ENCODE measurements at places on chromosomes 7 and 10.

- DNase-seq: no peak
Observed at GRCh38 chr10:62188021-62188616, 80.5 kb downstream of the RTKN2 start.

DNA sequence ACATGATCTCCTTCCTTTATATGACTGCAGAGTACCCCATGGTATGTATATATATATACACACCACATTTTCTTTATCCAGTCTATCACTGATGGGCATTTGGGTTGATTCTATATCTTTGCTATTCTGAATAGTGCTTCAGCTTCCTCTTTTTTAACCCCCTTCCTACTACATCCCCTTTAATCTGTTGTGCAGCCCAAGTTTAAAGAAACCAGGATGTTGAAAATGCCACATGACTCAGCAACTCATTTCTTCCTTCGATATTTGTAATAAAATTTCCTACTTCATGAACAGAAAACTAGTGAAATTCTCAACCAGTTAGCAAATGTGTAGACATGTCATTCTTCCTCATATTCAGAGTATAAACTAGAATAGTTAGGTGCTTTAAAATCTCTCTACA lies 1245.7 kb upstream of the SORCS1 start:
- no peak for DNase-seq

DNA sequence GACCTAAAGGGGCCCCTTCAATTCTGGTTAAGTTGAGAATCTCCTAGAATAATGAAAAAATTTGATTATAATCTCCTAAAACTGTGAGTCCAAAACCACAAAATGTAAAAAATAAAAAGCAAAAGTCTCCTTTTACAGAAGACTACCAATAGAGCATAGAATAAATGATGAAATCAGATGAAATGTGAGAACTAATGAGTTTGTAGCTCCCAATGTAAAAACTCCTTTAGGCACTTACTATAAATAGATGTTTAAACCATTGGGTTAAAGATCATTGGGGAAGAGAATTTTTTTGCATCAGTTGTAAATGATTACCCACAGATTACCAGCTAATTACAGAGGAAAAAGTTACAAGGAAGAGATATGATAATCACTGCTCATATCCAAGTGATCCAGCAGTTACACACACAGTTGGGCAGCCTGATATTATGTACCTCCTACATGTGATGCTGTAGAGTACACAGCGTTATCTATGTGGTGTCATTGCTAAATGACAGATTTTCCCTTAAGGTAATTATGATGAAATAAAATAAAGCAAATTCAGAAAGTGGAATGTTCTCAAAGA lies 282.7 kb upstream of the SEMA3D start:
- no peak for DNase-seq

DNA sequence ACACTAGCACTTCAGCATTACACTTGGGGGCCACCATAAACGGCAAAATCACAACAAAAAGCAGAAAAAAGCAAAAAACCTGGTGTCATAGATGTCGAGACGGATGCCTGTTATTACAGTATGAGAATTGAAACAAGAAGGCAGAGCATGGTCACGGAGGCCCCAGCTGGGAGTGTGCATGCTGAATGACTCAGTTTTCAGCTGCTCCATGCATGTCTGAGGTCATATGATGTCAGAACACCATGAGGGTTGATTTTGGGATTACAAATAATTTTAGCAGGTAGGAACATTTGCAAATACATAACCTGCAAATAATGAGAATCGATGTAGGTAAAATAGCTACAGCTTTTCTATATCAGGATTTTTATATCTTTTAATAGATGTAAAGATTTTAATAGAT lies 19.1 kb downstream of the ZMYND11 start:
- DNase-seq: no peak

DNA sequence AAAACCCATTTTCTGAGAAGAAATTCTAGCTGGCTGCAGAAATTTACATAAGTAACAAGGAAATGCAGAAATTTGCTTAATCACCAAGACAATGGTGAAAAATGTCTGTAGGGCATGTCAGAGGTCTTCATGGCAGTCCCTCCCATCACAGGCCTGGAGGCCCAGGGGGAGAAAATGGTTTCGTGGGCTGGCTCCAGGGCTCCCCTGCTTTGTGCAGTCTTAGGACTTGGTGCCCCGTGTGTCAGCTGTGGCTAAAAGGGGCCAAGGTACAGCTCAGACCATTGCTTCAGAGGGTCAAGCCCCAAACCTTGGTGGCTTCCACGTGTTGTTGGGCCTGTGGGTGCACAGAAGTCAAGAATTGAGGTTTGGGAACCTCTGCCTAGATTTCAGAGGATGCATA lies 215.9 kb downstream of the GPR158 start:
- DNase-seq: no peak

DNA sequence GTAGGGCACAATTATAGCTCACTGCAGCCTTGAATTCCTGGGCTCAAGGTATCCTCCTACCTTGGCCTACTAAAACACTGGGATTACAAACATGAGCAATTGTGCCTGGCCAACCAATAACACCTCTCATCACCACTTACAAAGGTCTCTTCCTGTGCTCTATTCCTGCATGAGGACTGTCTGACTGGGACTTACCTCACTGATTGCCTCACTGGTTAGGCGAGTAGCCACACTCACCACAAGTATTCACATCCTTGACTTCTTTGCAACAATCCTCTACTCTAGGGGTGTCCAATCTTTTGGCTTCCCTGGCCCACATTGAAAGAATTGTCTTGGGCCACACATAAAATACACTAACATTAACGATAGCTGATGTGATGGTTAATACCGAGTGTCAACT lies 22.6 kb upstream of the PDIA4 start:
- DNase-seq: no peak

DNA sequence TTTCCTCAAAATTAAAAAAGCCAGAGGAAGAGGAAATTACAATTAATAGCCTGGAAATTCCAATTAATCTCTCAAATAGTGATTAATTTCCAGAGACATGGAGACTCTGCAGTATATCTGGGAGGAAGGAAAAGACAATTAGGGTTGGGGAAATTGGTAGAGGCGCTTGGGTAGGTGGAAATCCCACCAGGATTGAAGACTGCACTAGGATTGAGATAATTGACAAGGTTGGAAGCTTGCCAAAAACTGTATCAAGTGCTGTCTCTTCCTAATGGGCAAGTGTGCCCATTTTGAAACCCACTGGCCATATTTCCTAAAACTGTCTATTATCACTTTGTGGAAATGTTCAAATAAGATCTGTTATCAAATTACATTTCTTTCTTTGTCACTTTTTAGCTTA lies 21.6 kb downstream of the CHN2 start:
- no peak for DNase-seq

DNA sequence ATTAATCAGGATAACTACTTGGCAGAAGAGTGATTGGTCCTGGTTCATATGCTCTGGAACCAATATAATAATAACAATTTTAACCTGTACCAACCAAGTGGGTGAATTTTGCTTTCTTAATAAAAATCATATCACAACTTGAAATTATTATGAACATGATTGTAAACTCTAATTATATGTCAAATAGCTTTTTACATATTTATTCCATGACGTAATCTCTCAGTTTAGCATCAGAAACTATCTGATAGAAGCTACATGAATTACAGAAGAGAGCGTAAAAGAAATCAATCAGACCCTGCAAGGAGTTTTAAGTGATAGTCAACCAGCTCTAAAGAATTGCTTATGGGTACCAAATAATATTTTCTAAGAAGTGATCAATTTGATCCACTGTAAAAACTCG lies 10.1 kb downstream of the GNG11 start:
- DNase-seq: no peak

DNA sequence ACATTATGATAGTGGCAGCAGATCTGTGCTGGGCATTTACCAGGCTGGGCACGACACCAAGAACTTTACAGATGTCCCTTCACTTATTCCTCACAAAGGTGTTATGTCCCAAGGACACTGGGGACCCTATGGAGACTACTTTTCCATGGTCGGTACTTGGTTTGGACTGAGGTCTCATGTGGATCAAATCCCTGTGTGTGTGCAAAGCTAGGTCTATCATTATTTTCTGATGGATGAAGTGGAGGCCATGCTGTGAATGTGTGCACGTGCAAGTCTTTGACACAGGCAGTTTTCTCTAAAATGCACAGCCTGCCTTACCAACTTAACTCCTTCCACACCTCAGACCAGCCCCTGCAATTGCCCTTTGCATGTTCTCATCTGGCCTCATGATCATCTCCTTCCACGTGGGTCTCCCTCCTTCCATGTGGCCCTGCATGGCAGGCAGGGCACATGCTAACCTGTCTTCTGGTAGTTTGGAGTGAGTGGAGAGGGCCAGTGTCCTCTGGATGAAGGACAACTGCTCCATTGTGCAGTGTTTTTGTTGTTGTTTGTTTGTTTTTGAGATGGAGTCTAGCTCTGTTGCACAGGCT lies 16.0 kb upstream of the ZNF273 start:
- no peak for DNase-seq

- peak; percentile 46 for DNase-seq
Observed at GRCh38 chr10:21740989-21741388, 207.0 kb downstream of the MLLT10 start.

DNA sequence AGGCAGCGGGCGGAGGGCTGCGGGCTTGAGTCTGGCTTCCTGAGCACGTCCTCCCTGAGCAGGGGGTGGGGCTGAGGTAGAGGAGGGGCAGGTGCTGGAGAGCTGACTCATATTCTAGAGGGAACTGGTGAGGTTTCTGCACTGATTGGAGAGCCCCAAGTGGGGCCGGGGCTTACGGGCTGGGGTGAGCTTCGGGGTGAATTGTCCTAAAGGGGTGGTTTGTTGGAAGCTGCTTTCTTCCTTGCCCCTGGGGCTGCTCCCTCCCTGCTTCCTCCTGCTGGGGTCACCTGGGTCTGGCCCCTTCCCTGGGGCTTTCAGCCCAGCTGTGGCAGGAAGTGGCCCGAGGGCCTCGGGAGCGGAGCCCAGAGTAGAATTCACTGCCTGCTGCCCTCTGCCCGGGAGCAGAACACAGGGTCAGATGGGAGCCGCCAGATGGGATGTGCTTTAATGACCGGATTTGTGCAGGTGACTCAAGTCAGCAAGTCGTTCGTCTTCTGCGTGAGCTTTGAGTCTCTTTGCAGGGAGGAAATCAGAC lies 48.6 kb downstream of the FAM20C start:
- no peak for DNase-seq

GRCh38 chr7:158257516-158258410 lies 329.9 kb downstream of the PTPRN2 start:
- DNase-seq: no peak

DNA sequence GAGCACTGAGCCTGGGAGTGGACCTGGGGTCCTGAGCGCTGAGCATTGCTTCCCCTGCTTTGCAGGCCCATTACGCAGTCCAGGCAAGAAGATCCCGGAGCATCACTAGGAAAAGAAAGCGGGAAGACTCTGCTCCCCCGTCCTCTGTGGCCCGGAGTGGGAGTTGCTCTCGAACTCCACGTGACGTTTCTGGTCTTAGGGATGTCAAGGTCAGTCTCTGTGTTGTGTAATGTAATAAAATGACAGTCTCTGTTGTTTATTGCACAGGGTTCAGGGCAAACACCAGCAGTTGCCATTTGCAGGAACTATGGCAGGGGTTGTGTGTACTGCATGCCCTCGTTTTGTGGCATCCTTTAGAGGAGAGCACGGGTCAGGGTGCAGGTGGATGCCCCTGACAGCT lies 10.0 kb downstream of the IDI2 start:
- no peak for DNase-seq

GRCh38 chr10:102504179-102504975 lies 605 bp downstream of the SUFU start:
- DNase-seq: no peak

- no peak for DNase-seq
Observed at GRCh38 chr10:131681122-131681521, 219.7 kb upstream of the PPP2R2D start.

GRCh38 chr7:132216847-132217525 lies 359.3 kb downstream of the PLXNA4 start:
- DNase-seq: no peak

DNA sequence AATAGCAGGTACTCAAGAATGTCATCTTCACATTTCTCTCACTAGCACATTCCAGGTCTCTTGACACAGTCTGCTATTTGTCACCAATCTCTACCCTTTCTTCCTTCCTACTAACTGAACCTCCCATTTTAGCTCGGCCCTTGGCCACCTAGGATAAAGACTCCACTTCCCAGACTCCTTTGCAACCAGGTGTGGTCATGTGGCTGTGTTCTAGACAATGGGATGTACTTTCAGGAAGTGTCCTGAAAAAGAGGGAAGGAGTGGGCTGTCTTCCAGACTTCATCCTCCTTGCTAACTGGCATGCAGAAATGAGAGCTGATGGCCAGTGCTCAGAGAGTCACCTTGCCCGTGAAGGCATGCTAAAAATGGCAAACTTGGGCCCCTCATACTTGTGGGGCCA lies 139.2 kb downstream of the AMPH start:
- no peak for DNase-seq

DNA sequence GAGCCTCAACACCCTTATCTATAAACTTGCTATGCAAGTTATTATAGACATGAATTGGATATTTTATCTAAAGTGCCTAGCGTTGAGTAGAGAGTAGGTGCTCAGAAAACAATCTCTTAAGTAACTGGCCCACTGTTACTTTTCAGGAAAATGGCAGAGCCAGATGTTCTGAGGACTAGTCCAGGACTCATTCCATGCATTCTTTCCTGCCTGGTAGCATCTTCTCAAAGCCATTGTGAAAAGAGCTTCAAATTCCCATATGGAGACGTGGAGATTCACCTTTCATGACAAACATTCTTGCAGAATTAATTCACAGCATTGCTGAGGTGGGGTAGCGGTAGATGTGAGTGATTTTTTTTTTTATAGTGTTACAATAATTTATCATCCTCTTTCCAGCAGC lies 35.9 kb upstream of the ITPRID1 start:
- no peak for DNase-seq

- DNase-seq: no peak
Observed at GRCh38 chr10:29254123-29255046, 34.5 kb upstream of the LYZL1 start.

Measured in T-cell (primary cell).